Stimulated activated CD4-positive, alpha-beta T cell treated with anti-CD3 and anti-CD28 coated beads, Interleukin-2, amount 100 ng/mL, for 48 hours (primary cell): ENCODE measurements at places on chromosomes 1 and 21.

DNA sequence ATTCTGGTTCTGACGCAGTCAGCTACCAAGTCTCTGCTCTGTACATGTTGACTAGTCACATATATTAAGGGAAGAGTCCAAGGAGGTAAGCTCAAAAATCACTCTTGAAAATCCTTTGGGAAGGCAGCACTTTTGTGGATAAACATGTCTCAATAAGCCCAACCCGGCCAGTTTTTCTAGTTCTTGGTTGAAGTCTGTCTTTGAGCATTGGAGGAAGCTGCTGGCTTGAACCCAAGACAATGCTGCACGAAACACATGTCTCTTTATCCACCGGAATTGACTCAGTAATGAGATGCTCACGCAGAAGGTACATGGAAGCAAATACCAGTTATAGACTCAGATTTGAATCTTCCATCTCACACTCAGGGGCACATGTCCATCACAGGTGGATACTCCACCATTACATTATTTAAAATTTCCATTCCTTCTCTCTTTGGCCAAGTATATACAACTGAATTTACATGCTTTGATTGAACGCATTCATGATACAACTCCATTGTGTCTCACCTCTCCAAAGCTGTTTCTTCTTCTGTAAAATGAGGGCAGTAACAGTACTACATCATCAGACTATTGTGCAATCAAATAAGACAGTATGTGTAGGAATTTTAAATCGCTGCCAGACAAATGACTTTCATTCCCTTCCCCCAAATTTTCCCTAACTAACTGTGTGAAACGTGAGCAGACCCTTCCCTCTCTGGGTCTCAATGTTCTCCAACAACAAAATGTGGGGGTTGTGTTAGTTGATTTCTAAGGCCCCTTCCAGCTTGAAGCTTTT, 9.6 kb upstream of the GUCA2A start:
- no peak for DNase-seq

DNA sequence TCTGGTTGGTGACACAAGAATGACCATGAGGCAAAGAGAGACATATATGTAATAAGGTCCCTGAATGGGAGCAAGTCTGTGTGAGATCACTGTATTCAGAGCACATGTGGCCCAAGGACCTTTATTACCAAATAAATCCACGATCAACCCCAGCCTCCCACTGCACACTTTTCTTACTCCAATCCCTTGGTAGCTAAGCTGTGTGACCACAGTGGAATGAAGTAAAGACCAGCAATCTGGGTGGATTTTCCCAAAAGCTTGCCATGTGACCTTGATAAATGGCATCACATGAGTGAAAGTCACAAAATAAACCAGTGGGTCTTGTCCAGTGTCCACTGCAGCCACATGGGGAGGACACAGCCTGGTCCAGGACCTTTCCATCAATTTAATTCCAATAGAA, 36.7 kb upstream of the TLR5 start:
- no peak for DNase-seq

- no peak for DNase-seq
Observed at GRCh38 chr1:10378081-10378841, 20.6 kb upstream of the PGD start.

- no peak for DNase-seq
Observed at GRCh38 chr1:224149709-224150108, 33.3 kb upstream of the DEGS1 start.

GRCh38 chr1:210250998-210251679, 18.5 kb downstream of the SERTAD4 start:
- no peak for DNase-seq

DNA sequence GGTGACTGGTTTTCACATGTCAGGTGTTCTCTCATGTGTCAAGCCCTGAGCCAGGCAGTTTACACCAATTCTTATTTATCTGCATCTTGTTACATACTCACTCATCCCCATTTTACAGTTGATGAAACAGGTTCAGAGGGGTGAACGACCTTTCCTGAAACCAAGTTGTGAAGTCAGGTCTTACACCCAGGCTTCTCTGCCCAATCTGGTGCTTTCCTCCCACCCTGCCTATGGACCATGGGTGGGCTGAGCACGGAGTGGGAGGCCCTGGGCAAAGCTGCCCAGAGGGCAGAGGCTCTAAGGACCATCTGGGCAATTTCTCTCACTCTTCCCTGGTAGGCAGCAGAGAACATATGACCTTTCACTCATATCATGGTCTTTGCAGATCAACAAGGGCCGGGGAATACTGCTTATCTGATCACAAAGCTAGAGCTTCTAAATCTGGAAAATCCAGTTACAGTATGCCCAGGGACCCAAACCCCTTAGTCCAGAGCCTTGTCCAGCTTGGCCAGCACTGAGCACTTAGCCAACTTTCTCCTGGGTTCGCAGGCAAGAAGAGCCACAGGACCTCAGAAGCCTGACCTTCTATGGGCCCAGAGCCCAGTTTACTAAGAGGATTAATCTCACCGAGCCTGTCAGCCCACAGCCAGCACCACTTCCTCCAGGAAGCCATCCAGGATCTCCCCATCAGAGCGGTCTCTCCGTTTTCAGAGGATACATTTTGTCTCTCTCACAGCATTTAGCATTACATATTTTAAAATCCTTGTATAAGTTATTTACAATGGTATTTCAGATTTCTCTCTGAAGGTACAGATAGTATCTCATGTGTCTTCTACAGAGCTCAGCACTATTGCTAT, 16.0 kb upstream of the TTC39A start:
- no peak for DNase-seq

DNA sequence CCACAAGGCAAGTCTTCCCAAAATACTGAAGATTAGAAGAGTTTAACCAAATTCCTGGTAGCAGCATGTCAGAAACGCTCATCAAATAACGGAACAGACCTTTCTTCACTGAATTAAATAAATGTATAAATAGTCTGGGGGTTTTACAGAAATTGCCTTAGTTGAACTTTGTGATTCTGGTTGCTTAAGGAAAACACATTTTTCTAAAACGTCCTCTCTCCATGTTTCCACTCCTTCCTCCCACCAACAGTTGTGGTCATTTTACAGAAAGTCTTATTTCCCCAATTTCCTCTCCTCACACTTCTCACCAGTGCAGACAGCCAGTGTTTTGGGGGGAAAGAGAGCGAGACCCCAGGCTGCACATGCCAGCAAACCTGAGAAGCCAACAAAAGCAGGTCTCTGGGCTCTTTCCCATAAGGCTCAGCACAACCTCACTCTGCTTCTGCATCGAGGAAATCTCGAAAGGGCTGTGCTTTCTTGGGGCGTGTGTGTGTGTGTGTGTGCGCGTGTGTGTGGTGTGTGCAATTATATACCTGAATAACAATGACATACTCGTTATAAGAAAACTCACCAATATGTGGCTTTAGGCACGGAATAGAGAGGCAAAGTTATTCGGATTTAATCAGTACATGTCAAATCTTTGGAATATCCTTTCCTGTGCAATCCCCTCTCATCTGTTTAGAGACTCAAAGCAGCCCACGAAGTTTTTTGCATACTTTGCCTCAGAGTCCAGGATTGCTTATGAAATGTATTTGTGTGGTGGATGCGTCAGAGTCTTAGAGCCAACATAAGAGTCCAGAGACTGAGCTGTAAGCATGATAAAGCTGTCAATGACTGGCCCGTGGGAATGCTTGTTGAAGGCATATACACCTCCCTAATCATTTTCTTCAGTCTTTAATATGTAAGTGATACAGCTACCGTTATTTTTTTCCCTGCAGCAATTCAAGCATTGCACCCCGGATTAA, 2.0 kb downstream of the KCNJ15 start:
- DNase-seq, result no peak

- DNase-seq, result no peak
Observed at GRCh38 chr1:51328926-51329325, 1.4 kb downstream of the TTC39A start.

- no peak for DNase-seq
Observed at GRCh38 chr1:32953495-32953894, 11.1 kb downstream of the RNF19B start.
